ENCODE measurements at places on chromosomes 13 and 19.

GRCh38 chr13:114149774-114150740 lies 17.6 kb upstream of the RASA3 start:
- no peak for DNase-seq

DNA sequence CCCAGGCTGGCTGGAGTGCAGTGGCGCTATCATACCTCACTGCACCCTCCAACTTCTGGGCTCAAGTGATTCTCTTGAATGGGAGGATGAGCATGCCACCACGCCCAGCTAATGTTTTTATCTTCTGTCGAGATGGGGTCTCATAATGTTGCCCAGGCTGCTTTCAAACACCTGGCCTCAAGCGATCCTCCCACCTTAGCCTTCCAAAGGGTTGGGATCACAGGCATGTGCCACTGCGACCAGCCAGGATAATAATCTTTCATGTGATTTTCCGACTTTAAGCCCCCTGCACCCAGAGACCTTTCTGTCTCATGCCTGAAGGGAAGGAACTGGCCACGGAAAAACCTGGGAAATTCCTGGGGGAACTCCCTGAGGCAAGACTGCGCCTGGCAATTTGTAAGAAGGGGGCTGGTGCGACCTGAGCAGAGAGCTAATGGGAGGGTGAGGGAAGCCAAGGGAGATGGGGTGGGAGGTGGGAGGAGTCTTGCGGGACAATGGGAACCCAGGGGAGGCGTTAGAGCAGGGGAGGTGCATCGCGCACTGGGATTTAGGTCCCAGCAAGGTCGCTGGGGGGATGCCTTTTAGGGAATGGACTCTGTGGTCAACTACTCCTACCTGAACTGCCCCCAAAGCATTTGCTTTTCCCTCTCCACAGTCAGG lies 1.2 kb upstream of the CCDC124 start:
- no peak for DNase-seq

- DNase-seq, result no peak
Observed at GRCh38 chr13:41401366-41401765, 56.0 kb upstream of the RGCC start.

DNA sequence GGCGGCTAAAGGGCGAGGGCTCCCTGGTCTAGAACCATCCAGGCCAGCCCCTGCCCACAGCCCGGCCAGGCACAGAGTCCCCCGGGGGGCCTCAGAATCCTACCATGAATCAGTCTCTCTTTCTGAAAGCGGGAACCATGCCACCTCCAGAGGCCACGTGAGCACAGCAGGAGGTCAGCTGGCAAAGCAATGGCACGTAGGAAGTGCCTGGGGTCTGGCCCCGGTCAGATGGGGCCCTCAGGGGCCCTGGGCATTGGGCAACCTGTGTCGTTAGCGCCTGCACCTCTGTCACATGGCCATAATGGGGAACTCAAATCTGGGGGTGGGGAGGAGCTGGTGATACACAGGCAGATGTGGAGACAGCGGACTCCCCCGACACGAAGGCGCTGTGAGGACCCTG lies 8.8 kb downstream of the MFSD12 start:
- DNase-seq, result no peak

DNA sequence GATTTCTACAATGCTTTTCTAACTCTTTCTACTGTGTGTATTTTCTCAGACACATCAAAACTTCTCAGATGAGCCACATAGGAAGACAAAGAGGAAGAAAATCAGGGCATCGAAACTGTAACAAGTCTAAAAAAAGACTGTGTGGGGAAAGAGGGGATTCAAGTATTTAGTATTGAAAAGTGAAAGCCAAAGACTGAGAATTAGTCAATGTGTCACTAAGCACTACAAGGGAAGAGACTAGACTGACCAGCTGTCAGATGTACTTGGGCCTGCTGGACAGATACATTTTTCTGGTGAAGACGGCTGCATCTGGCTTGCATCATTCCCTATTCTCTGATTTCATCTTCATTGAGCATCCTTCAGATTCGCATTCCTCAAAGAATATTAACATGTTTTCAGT lies 25.4 kb downstream of the COMMD6 start:
- DNase-seq, result no peak

GRCh38 chr19:32686847-32687475 lies 4.7 kb upstream of the NUDT19 start:
- DNase-seq, result no peak

- no peak for DNase-seq
Observed at GRCh38 chr13:40153516-40153915, 498.1 kb downstream of the COG6 start.

DNA sequence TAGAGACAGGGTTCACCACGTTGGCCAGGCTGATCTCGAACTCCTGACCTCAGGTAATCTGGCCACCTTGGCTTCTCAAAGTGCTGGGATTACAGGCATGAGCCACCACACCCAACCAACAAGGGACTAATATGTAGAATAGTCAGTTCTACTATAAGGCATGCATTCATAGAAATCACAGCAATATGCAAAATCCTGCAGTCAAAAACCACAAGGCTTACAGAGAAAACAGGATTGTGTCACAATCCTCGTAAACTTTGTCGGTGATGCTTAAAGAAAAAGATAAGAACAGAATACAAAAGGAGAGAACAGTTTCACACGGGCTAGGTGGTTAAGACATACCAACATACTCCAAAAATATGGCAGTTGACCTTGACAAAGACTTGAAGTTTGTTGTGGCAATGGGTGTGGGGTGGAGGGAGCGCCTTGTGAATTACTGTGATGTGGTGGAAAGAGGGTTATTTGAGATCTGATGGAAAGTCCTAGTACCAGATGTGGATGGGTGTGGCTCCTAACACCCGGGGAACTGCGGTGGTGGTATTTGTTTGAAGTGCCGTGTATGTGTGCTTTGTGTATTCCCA lies 12.4 kb downstream of the NOSIP start:
- peak; percentile 69 for DNase-seq
